WERI-Rb-1 (cell line): ENCODE measurements at places on chromosomes 1 and 21.

DNA sequence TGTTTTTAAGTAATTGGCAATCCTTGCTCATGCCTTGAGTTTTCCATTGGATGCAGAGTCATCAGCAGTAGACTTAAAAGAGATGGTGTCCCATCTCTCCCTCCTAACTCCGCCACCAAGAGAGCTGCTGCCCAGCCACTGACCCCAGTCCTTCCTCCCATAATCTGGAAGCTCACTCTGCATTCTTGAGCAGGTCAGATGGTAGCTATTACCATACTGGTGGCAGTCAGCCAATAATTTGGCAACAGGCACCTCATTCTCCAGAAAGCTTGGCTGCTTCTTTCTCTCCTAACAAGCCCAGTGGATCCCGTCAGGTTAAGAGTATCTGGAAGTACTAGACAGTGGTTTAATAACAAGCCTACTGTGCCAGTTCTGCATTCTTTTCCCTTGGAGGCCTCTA lies 272.1 kb downstream of the ZNF648 start:
- DNase-seq = no peak

DNA sequence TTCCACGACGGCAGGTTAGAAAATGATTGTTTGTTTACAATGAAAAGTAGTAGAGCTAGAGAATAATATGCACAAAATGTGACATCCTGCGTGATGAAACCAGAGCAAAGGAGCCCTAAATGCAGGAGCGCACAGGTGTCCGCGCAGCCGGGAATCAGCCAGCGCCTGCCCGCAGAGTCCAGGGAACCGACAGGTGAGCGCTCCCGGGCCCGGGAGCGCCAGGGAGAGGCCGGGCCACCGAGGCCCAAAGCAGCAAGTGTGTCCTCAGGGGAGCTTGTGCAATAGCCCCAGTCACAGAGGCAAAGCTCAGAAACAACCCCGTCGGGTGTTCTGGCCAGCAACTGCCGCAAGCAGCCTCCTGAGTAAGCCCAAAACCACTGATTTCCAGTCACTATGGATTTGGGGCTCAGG lies 789 bp upstream of the GALE start:
- no peak for DNase-seq

GRCh38 chr1:84086616-84087015 lies 57.5 kb upstream of the PRKACB start:
- no peak for DNase-seq

DNA sequence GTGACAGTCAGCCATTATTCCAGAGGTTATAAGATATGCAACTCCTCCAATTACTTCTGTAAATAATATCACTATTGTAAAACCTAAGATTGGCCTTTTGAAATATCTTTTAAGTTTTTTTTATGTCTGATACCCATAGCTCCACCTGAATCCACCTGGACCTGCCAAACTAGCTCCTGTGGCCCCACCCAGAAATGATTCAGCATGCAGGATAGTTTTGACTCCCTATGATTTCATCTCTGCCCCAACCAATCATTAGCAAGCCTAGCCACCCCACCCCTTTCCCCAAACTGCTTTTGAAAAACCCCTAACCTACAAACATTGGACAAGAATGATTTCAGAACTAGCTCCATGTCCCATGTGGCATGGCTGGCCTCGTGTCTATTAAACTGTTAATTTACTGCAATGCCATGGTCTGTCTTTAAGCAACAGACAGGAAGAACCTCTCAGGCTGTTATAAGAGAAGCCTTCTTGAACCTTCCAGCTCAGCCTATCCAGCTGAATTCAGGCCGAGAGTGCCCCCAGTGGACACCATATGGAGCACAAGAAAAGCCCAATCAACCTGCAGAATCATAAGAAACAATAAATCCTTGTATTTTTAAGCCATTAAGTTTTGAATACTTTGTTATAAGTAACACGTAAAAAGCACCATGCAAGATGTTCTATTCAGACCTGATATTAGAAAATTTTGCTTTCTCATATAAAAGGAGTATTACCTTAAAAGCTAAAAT lies 263.0 kb upstream of the ZRANB2 start:
- DNase-seq = peak; percentile 12

DNA sequence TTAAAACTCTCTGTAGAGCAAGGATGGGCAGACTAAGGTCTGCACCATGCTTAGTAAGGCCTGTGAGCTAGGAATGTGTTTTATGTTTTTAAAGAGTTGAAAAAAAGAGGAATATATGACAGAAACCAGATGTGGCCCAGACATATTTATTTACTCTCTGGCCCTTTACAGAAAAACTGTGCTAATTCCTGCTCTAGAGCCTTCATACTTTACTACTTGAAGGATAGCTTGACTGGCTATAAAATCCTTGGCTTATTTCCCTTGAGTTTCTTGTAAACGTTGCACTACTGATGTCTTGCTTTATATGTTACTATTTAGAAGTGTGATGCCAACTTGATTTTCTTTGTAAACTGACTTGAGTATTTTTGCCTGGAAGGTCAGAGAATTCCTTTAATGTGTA lies 33.5 kb downstream of the CTBS start:
- DNase-seq = no peak

DNA sequence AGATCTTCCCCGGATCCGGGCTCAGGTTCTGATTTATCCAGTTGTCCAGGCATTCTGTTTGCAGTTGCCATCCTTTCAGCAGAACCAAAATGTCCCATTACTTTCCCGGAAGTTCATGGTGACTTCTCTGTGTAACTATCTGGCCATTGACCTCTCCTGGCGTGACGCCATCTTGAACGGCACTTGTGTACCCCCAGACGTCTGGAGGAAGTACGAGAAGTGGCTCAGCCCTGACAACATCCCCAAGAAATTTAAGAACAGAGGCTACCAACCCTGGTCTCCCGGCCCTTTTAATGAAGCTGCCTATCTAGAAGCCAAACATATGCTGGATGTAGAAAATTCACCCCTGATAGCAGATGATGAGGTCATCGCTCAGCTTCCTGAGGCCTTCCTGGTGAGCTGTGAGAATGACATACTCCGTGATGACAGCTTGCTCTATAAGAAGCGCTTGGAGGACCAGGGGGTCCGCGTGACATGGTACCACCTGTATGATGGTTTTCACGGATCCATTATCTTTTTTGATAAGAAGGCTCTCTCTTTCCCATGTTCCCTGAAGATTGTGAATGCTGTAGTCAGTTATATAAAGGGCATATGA lies 22.4 kb downstream of the AADACL4 start:
- DNase-seq = no peak

GRCh38 chr1:36881541-36881940 lies 152.8 kb downstream of the GRIK3 start:
- no peak for DNase-seq

DNA sequence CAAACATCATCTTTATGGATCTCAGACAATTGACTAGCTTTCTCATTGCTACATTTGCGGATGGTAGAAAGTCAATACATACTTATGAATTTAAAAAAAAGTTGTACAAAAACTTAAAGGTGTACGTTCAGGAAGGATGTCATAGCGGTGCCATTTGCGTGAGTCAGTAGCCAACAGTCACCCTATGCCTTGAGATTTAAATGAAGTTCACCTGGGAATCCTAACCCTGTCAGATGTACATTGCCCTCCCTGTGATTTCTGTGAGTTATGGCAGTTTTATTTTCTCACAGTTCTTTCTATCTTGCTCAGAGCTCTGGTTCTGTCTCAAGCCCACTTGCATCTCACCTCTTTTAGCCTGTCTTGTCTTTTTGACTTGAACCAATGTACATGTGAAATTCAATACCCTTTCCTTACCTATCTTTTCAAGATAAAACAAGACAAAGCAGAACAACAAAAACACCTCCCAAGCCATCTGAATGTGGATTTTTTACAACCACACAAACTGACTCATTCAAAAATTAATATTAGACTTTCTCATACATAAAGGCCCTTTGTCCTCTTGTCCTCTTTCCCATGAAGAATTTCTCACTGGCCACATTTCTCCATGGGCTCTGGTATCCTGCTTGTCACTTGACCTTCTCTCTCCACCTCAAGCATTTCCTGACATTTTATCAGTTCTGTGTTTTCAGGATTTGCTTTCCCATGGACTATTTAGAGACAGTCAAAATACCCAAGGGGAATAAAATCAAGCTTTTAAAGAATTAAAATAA lies 25.3 kb upstream of the ZNF697 start:
- DNase-seq = no peak

DNA sequence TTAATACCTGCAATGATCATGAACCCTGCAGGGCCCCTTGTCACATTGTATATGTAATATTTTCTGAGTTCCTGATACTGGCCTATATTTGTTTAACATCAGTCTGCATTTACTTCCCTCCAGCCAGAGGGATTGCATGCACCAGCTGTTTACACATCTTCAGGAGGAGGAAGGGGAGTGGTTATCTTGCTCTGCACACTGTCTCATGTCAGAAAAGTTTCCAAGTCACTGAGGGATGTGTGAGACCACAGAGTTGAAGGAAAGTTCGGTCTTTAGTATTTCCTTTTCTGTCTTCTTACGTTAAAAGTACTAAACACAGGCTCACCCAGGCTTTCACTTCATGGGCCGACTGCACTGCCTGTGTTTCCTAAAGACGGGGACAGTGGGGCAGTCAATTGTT lies 574.1 kb downstream of the LMO4 start:
- DNase-seq = peak; percentile 26

- DNase-seq = no peak
Observed at GRCh38 chr1:48030211-48030610, 33.0 kb upstream of the TRABD2B start.

GRCh38 chr1:18776777-18777176 lies 82.7 kb downstream of the TAS1R2 start:
- DNase-seq = no peak

GRCh38 chr1:107415241-107415640 lies 274.4 kb downstream of the NTNG1 start:
- DNase-seq = no peak

GRCh38 chr1:17883136-17883535 lies 128.0 kb downstream of the ACTL8 start:
- DNase-seq = no peak

GRCh38 chr21:37917612-37918011 lies 1.4 kb upstream of the KCNJ6 start:
- DNase-seq = no peak

DNA sequence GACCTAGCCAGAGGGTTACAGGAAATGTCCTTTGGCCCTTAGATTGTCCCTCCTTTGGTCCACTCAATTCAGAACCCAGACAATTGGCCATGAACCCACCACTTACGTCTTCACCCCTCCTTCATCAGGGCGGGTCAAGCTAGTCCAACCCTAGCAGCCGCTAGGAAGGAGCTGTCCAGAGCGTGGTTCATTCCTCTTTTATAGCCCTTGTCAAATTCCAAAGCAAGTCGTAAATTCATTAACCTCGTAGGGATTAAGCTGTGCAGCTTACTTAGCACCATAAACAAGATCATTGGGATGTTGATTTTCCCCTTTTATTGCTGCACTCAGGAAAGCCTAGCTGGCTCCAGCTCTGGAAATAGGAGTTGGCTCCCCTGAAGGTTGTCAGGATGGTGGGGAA lies 90.1 kb downstream of the TMEM53 start:
- no peak for DNase-seq

- no peak for DNase-seq
Observed at GRCh38 chr1:44812822-44813543, 4.7 kb downstream of the BTBD19 start.

GRCh38 chr1:247295274-247295684 lies 36.4 kb downstream of the ZNF496 start:
- DNase-seq = no peak

DNA sequence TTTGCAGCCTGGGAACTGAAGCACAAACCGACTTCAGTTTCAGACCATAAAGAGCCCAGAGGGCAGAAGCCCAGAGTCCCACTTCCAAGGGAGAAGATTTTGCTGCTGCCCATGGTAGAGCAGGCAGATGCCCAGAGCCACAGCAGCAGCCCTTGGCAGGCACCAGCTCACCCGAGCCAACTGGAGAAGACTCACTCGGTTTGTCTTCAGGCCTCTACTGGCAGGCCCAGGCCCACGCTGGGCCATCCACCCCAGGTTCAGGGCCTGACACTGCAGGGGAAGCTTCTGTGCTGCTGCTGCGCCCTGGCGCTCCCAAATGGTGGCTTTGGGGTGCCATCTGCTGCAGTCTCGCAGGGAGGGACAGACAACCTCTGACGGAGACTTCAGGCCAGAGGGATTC lies 33.3 kb downstream of the SLC66A1 start:
- DNase-seq = no peak

DNA sequence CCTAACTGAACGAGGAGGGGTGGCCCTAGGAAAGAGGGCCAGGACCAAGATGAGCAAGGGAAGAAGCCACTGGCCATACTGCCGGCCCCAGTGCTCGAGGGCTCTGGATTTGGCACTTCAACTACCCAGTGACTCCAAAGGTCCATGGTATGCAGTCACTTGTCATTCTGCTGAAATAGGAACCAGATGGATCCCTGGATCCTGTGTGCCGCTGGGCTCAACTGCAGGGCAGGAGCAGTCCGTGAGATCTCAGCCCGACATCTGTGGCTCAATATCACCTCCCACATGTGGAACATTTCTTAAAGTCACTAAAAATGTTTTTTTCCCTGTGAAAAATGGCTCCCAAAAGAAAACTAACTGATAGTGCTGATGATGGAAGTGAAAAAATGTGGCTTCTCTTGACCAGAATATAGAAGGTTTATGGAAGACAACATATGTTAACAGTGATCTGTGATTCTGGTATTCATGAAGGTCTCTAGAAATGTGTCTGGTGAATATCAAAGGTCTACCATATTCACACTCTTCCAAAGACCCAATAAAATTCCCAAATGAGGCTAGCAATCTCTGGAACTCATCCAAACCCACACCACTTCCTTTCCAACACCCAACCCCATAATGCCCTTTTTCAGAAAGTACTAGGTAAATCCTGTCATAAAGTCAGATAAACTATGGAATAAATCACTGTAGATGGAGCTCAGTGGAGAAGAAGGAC lies 24.1 kb downstream of the PAFAH2 start:
- no peak for DNase-seq

DNA sequence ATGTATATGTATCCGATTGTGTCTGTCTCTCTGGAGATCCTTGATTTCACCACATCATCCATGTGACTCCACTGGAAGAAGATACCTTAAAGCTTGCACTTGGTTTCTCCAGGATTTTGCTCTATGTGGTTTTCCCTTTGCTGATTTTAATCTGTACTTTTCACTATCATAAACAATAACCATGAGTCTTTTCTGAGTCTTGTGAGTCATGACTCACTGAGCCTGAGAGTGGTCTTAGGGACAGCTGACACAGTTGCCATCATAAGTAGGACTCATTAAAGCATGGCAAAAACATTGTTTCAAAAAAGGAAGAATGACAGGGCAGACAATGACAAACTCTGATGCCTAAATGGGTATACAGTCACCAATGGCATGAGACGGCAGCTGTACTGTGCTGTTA lies 226.2 kb downstream of the AKT3 start:
- no peak for DNase-seq
